Caki2 (cell line): ENCODE measurements at places on chromosomes 3 and 15. TPM values are rescaled to one million over a fixed set of nuclear protein-coding genes. Genes with fewer than 3 reads are reported as not detected.

Gene CCNB2
- 45.6 and 69.7 TPM in 2 replicates for total RNA-seq

Gene TM4SF1
- total RNA-seq, result 60.5 and 64.6 TPM in 2 replicates

Gene SYNPR
- total RNA-seq, result not detected in 2 replicates

Gene TF
- total RNA-seq, result not detected in 2 replicates

Gene POC1A
- 20.8 and 32.1 TPM in 2 replicates for total RNA-seq

Gene FURIN
- total RNA-seq, result 26.1 and 29.7 TPM in 2 replicates

Gene FEZF2
- not detected in 2 replicates for total RNA-seq

Gene ZNF660
- total RNA-seq, result not detected in 2 replicates

Gene GOLGA8J
- not detected in 2 replicates for total RNA-seq

Gene SLC24A5
- total RNA-seq, result not detected in 2 replicates

Gene SPINK8
- total RNA-seq, result not detected in 2 replicates

Gene ZNF620
- total RNA-seq, result 0.88 and 1.0 TPM in 2 replicates

Gene SPTBN5
- not detected in 2 replicates for total RNA-seq

Gene NISCH
- total RNA-seq, result 11.9 and 36.3 TPM in 2 replicates

Gene REC114
- not detected in 2 replicates for total RNA-seq

Gene AEN
- total RNA-seq, result 59.0 and 68.3 TPM in 2 replicates

Gene TICRR
- total RNA-seq, result 6.2 and 7.5 TPM in 2 replicates

Gene ZMYND10
- total RNA-seq, result 3.3 and 10.8 TPM in 2 replicates

Gene FAM240A
- total RNA-seq, result not detected in 2 replicates

Gene ALDH1A2
- total RNA-seq, result 0.81 and 18.9 TPM in 2 replicates

Gene TUBGCP5
- total RNA-seq, result 3.6 and 9.3 TPM in 2 replicates

Gene TGM4
- 1.1 TPM in 1 of 2 replicates, not detected in the other for total RNA-seq

Gene GPR171
- total RNA-seq, result not detected in 2 replicates

Gene TMEM158
- total RNA-seq, result 3.2 and 7.5 TPM in 2 replicates

Gene IL17RE
- not detected in 2 replicates for total RNA-seq

Gene UNC13C
- total RNA-seq, result 0.03 TPM in 2 replicates
